Kidney (tissue), 22 donors: ENCODE measurements at places on chromosomes 13 and 19.

DNA sequence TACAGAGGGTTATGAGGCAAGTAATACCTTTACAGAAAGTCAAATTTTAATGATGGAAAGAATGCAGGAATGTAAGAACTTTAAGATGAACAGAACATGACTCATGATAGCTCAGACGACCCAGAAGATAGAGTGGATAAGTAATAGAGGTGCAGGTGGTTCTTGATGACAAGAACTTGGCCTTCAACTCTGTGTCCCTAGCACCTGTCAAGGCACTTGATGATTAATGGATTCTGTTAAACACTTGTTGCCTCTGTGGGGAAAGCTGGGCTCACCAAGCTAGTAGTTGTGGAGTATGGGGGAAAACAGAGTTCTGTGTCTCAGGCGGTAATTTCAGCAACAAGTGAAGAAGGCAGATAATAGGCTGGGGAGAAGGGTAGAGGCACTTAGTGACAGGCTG, 306.2 kb downstream of the ATP8A2 start:
- no peak for DNase-seq

DNA sequence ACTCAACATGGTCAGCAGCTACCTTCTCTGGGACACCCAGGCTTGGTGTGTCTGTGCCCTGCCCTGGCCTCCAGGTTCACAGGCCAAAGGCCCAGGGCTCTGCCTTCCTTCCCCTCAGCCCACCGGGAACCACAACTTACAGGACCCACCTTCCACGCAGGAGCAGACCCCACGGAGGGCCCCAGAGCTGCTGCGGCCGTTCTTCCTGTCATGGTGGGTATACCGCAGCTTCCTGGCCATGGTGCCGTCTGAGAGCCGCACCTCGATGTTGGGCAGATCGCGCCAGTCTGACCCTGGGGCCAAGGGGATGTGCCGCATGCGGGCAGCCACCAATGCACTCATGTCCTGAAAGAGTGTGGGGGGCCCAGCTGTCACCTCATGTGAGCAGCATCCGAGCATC, 17.2 kb upstream of the EIF3G start:
- no peak for DNase-seq

- no peak for DNase-seq
Measured at GRCh38 chr13:49935171-49936074, 717 bp downstream of the SPRYD7 start.

DNA sequence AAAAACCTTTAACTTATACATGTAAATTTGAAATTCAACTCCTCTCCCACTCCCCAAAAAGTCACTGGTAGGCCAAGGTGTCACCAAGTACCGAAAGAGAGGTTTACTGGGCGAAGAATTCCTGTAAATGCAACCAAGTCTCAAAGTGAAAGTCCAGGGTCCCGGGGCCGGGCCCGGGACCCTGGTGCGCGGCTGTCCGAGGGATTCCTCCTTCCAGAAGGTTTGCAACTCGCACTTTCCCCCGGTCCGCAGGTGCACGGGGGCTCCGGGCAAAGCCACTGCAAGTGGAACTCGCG, 1.1 kb downstream of the STK24 start:
- no peak for DNase-seq

DNA sequence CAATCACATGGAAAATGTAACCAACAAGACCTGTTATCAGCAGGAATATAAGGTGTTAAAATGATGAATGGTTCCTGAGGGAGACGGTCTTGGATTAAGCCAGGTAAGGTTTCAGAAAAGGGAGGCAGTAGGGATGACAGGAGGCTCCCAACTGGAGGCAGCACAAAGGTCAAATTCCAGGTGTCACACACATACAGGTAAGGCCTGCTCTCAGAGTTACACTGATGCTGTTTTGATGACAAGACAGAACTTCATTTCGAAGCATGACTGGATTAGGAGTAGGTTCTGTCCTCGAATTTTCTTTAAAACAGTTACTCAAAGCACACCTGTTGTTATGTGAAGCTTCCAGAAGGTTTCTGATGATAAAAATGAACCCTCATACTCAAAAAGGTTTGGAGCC, 7.4 kb downstream of the MED26 start:
- no peak for DNase-seq

DNA sequence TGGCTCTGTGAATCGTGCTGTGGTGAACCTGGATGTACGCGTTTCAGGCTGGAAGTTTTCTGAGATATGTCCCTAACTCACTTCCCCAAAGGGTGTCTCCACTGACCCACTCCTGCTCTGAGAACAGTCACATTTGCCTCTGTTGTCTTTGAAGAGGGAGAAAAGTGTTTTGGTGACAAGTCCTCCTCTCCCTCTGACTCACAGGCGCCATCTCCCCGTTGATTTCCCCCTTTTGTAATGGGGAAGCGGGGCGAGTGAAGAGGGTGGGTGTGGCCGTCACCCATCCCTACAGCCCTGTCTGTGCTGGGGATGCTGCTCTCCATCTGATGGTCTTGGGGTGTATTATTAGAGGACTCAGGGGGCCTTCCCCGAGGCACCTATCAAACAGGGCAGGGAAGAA, 9.6 kb downstream of the APC2 start:
- no peak for DNase-seq

DNA sequence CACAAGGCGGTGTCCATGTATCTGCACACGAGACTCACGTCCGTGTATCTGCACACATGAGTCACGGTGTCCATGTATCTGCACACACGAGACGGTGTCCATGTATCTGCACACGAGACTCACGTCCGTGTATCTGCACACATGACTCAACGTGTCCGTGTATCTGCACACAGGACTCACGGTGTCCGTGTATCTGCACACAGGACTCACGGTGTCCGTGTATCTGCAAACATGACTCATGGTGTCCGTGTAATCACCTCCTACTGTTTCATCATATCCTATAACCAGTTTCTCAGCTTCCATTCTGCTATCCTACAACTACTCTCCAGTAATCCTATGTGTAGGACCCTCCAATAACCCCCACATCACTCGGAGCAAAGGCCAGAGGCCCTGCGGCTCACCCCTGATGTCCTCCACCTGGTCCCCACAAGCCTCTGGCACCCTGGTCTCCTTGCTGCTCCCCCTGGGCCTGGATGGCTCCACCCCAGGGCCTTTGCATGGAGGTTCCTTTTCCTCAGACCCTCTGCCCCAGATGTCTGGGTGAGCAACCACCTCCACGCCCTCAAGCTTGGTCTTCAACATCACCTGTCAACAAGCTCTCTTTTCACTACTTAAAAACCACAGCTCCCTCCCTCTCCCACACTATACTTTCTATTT, 2.5 kb upstream of the TMEM255B start:
- no peak for DNase-seq

DNA sequence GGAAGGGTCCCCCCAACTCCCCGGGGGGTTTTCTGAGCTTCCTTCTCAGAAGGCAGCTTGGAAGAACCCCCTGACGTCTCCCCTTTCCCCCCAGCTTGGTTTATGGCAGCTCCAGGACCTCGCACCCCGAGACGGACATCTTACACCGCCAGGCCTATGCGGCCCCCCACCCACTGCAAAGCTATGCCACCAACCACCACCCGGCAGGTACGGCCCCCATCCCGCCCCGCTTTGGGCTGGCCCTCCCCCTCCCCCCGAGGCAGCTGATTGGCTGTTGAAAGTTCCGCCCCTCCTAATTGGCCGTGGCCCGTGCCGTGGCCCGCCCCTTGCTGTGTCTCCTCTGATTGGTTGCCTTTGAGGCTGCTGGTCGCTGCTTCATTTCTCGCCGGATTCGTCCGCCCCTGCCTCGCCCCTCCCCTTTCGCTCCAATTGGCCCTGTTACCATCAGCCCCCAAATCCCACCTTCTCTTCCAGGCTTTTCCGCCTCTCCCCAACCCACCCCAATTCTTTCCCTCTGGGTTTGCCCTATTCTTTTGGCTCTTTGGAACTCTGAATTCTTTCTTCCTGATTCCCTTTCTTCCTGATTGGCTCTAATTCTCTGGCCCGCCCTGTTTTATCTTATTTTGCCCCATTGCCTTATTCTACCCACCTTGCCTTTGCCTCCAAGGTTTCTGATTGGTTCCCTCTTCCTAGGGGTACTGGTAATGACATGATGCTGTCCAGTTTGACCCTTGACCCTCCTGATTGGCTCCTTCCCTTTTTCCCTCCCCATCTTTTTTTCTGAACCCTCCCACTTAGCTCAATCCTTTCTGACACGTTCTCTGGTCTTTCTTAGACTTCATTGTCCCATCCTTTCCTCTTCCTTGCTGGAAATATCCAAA, 2.5 kb downstream of the PRR12 start:
- peak; percentile 96 for DNase-seq

DNA sequence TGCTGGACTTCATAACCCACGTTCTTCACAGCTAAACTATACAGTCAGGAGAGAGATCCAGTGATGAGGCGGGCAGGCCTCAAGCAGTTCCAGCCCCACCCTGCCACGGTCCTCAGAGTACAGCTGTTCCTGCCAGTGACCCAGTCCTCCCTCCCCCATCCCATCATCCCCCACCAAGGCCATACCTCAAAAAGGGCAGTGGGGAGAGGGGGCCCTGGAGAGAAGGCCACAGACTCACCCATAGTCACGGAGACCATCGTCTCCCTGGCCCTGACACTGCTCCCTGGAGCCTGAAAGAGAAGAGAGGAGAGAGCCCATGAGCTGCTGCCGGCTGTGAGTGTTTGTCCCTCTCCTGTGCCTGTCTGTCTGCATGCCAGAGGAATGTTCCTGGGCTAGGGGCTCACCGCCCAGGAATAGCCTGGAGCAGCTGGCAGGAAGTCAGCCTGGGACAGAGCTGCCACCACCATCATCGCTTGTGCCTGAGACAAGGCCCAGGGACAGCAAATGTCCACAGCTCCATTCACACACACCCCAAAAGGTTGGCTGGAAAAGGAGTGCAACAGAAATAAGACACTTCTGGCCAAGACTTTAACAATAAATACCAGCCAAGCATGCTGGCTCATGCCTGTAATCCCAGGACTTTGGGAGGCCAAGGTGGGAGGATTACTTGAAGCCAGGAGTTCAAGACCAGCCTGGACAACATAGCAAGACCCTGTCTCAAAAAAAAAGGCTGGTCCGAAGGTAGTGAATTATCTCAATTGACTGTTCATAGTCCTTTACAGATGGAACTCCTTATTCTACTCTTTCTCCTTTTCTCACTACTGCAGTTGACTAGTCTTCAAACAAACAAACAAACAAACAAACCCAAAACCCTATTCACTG, 6.4 kb downstream of the C19orf47 start:
- DNase-seq = no peak

DNA sequence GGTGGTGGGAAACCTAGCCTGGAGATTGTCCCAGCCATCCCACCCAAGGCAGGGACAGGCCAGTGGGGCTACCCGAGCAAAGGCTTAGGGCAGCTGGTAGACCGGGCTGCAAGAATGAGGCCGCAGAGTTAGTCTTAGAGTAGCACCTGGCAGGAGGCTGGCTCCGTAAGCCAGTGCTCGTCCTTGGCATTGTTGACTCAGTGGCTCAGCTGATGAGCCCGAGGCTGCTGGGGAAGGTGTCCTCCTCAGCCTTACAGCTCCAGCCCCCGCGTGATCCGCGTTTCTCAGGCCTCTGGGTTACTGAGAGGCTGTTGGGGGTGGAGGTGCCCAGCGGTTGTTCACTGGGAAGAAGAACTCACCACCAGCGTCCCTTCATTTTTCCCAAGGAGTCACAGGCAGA, 24.7 kb downstream of the PPP1R37 start:
- no peak for DNase-seq

DNA sequence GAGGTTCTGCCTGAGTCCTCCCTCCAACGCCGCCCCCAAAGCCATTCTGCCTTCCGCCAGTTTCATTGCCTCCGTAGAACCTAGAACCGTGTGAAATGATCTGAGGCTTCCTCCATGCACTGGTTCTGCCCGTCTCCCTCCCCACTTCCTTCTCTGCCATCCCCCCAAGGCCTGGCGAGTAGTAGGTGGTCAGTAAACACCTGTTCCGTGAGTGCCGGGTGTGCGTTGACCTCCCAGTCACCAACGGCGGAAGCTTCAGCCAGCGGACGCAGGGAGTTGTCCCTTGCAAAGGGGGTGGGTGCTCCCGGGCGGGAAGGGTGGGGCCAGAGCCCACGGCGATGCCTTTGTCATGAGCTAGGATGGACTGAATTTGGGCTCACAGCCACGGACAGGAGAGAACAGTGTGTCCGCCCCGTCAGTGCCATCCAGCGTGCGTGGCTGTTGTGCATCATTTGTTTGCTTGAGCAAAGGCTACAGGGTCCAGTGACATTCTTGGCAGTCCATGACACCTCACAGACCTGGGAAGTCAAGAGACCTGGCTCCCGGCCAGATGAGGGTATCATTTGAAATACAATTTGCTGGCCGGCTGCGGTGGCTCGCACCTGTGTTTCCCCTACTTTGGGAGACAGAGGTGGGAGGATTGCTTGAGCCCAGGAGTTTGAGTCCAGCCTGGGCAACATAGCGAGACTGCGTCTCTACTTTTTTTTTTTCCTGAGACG, 43.1 kb downstream of the NFIC start:
- no peak for DNase-seq

DNA sequence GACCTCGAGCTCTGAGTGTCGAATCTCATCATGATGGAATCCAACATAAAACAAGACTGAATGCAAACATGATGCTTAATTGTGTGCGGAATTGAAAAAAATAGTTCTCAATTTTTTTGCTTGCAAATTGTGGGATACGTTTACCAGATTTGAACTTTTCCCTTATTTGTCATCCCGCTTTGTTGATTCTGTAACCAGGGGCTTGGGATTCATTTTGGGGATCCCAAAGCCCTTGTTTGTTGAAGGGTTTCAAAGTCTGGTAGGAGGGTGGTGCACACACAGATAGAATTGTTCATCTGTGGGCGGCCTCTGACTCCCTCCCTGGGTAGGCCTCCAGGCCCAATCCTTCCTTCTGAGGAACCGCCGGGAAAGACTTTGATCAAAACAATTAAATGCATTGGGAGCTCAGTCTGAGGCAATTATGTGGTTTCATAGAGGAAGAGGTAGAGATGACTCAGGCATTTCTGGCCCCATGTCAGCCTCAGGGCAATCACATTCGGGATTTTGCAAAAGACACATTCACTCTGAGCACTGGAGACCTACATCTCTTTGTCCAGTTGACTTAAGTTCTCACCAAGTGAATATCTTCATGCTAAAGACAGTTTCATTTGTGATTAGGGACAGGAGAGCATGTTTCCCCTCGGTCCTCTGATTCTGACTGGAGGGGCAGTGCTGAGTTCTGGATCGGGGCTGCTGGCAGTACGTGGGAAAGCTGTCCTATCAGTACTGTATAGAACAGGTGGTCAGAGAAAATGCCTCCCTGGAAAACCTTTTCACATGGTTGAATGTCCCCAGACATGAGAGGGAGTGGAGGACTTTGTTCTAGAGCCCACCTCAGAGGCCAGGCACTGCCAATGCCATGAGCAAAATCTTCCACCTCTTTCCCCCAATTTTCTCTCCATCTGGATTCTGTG, 27.8 kb upstream of the IGFL4 start:
- no peak for DNase-seq
